ENCODE measurements at places on chromosomes 5 and 9.

GRCh38 chr5:12951846-12952245 lies 992.6 kb downstream of the DNAH5 start:
- DNase-seq: no peak

GRCh38 chr9:130662099-130662969 lies 2.1 kb upstream of the PRDM12 start:
- no peak for DNase-seq

DNA sequence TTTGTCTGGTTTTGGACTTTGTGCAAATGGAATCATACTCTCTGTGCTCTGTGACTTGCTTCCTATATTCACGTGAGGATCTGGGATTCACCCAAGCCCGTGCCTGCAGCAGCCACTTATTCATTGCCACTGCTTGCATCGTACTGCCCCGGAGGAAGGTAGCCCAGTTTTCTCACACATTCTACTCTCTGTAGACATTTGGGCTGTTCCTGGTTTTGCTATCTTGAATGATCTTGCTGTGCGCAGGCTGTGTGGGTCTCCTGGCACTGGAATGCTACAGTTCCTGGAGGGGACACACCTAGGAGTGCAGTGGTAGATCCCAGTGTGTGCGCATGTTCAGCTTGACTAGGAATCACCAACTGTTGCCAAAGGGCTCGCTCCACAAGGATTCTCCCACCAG lies 99.2 kb upstream of the BOD1 start:
- no peak for DNase-seq

GRCh38 chr9:9552665-9553064 lies 1060.1 kb downstream of the PTPRD start:
- DNase-seq: no peak

- DNase-seq: no peak
These were observed 332.4 kb downstream of the KCTD16 start for GRCh38 chr5:144503123-144503522.

DNA sequence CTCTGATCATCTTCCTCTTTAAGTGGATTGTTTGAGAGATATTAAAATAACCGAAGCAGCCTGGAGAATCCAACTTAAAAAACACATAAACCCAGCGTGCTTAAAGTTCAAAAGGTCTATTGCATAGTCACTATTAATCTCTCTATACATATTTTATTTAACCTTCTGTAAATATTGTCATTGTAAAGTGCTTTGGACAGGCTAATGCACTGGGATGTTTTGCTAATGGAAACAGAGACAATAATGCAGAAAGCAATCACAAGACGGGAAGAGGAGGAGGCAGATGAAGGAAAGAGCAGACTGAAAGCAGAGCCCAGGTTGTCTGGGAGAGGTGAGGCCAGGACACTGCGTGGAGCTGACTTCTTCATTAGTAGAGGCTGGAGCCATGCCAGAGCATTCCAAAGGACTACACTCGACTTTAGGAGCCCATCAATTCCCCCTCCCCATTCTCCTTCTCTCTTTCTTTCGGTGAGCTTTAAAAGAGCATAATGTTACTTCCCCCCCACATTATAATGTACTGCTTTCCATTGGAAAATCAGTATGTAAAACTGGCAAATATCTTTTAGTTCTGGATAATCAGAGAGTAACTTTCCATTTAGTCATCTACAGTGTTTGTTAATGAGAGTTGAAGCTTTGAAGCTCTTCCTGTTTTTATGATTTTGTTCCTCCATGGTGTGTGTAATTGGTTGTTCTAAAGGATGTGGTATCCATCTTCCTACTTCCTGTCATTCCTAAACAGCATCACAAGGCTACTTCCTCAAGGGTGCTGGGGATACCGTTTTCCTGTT lies 307.3 kb upstream of the MPDZ start:
- DNase-seq: no peak

- DNase-seq: peak; percentile 65
These were observed at the start of gene CCDC107 for GRCh38 chr9:35658137-35658967. Gene CCDC107, plus strand, starts transcription at chr9:35658292. Its CDS starts 88 bp downstream, at chr9:35658380.

GRCh38 chr9:92669527-92669889 lies 423 bp downstream of the IPPK start:
- DNase-seq: no peak

DNA sequence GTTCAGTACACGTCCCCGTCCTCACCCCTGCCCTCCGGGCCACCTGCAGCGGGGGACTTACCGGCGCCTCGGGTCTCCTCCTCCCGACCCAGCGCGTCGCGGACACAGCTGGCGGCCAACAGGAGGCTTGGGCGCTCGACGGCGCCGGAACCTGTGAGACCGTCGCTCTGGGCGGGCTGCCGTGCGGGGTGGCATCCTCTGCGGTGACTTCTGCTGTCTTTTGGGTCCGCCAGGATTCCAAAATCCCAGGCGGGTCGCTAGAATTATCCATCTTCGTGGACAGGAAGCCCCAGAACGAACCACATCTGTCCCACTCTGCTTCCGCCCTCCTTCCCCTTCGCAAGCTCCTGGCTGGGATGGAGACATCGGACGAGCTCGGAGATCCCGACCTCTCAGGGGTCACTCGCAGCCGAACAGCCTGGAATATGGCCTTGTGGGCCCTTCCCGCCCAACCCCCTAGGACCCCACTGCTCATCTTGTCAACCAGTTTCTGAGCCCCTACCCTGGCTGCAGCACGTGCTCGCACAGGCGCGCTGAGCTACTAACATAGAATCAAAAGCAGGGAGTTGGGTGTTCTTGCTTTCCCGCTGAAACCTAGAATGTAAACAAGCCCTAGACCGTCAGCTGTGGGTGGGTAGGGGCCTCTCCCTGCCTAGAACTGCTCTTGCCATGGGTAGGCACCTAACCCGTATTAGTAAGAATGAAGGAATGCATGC lies 947 bp upstream of the MARCHF3 start:
- DNase-seq: no peak

- DNase-seq: no peak
These were observed 143.9 kb downstream of the OR2K2 start for GRCh38 chr9:111186021-111186530.

- no peak for DNase-seq
These were observed 49.6 kb upstream of the CCL21 start for GRCh38 chr9:34759432-34760134.

DNA sequence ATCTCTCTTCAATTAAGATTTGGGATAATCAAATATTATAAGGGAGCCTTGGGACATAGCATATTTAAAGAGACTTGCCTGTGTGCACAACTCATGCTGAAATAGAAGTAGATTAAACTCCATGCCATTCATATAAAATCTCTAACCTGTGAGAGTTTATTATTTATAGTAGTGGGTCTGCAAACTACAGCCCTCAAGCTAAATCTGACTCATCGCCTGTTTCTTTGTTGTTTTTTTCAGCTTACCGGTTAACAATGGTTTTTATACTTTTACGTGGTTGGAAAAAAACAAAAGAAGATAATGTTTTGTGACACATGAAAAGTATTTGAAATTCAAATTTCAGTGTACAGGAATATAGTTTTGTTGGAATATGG lies 61.9 kb upstream of the GHR start:
- no peak for DNase-seq

GRCh38 chr5:10069637-10070313 lies 179.9 kb downstream of the ATPSCKMT start:
- DNase-seq: no peak

DNA sequence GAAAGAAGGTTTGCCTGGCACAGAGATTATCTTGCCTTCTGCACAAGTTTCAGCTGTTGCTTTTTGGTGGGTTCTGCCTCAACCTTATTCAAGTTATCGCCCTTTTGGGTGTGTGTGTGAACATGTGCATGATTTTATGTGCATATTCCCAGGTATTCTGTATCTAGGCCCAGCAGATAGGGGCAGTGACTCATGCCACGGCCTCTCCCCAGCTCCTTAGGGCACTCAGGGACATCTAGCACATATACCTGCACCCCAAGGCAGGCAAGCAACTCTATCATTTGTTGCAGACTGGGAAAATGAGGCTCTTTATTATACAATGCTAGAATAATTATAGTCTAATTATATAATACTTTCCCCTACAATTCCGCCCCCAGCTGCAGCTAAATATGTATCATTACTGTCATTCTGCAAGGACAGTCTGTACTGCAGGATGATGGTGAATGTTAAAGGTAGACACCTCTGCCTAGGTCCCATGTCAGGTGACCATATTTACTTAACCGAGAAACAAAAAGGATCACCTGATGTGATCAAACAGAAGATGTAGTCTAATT lies 128.9 kb downstream of the PDE8B start:
- DNase-seq: no peak

- peak; percentile 66 for DNase-seq
These were observed 2.8 kb upstream of the RACK1 start for GRCh38 chr5:181246276-181247049.

DNA sequence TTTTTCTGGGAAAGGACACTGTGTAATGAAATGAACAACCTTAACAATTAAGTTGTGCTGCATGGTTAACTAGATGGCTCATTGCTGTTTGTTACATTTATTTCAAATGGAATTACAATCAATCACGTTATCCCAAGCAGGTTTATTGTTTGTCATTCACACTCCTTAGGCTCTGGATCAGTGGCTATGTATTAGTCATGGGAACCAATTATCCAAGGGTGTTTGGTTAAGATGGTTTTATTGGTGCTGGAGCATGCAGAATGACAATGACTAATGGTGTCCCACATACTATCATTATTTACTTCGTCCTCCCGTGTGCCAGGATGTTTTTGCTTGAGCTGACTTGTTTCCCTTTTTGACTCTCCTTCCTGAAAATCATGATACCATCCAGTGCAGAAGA lies 10.6 kb upstream of the TRPC7 start:
- no peak for DNase-seq

DNA sequence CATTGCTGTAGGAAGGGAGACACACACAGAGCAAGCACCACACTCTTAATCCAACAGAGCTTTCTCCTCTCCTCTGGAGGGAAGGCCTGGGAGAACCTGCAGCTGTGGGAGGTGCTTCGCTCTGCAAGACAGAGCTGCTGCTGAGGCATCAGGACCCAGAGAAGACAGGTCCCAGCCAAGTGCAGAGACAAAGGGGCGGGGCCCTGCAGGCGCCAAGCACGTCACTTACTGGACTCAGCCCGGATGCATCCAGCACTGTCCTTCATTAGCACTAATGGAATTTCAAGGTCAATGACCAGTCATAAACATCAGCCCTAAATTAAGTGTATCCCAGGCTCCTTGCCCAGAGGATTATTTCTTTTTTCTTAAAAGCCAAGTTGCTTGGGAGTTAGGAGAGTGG lies 337.1 kb upstream of the PANK3 start:
- no peak for DNase-seq

- no peak for DNase-seq
These were observed 17.3 kb downstream of the PLAC8L1 start for GRCh38 chr5:146088098-146088497.

- no peak for DNase-seq
These were observed 181.3 kb upstream of the DMRT1 start for GRCh38 chr9:660227-660626.

- no peak for DNase-seq
These were observed 12.1 kb downstream of the SEMA5A start for GRCh38 chr5:9533562-9534364.

DNA sequence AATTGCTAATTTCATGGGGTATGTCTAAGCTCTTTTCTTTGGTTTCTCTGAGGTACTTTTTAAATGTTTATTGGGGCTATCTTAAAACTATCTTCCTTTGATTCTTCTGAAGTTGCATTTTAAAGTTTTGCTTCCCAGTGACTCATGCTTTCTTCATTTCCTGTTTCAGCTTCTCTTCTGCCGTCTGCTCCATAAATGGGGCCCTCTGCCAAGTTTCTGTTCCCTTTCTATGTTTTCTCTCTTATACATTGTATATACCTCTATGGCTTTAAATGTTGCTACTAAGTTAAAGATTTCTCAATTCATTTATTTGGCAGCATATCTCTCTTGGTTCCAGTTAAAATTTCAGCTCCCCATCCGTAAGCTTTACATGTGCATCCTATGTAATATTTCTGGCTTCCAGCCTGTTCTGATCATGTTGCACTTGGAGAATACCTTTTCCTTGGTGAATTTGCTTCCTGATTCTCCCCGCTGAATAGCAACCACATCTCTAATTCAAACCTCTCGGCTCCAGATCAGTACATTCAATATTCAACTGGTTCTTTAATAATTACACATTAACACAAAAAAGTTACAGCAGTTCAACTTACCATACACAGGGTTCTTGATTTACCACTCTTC lies 125.3 kb downstream of the ST8SIA4 start:
- DNase-seq: no peak

DNA sequence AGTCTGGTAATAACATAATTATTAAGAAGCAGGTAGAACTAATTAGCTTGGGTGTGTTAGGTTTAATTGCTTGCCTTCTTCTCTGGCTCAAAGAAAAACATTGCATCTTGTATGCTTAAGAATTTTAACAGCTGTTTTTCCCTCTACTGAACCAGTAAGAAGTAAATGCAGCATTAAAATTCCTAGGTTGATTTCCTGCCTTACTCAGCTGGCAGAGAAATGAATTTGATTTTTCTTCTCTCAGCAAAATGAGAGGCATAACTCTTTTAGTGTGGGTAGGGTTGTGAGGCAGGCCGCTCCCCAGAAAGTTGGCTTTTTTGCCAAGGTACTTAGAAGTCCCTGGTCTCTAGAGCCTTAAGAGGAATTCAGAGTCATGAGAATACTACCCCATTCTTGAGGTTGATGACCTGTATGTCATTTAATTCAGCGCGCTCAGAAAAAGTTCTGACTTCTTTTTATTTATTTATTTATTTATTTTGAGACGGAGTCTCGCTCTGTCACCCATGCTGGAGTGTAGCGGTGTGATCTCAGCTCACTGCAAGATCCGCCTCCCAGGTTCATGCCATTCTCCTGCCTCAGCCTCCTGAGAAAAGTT lies 302.6 kb downstream of the ARHGEF28 start:
- no peak for DNase-seq

DNA sequence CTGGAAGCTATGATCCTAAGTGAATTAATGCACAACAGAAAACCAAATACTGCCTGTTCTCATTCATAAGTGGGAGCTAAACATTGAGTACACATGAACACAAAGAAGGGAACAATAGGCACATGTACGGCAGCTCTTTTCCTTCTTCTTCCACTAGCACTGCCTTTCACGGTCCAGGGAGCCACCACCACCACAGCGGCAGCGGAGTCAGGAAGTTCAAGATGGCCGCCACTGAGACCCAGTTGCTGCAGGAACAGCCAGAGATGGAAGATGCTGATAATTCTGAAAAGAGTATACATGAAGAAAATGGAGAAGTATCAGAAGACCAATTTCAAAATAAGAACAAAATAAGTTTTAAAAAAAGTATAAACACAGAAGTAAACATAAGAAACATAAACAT lies 39.5 kb upstream of the TNFSF15 start:
- no peak for DNase-seq

GRCh38 chr9:137160716-137161557 lies 8.9 kb downstream of the LRRC26 start:
- DNase-seq: no peak

- no peak for DNase-seq
These were observed 1.3 kb upstream of the ABCA2 start for GRCh38 chr9:137029058-137029936.

DNA sequence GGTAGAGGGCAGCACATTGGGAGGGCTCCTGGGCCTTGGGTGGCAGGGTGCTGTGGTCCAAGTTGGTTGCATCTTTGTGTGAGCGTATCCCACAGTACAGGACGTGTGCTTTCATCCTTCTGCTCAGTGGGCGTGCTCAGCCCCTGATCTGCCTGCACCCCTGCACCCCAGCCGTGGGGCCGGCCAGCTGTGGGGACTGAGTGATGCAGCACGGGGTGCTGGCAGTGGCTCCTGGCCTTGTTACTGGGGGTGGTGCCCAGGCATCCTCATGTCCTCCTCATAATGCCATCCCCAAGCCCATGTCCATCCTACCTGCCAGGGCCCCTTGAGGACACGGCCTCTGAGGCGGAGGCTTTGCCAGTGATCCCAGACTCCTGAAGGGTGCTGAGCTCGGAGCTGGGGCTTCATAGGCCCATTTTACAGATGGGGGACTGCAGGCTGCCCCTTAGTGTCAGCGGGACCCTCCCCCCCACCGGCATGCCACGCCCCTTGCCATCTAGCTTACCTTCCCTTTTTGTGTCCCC lies 100.7 kb downstream of the PHF2 start:
- DNase-seq: no peak
